ENCODE measurements at places on chromosomes 3 and 15.

GRCh38 chr15:33756961-33757360 lies 211.3 kb upstream of the CHRM5 start:
- no peak for DNase-seq

DNA sequence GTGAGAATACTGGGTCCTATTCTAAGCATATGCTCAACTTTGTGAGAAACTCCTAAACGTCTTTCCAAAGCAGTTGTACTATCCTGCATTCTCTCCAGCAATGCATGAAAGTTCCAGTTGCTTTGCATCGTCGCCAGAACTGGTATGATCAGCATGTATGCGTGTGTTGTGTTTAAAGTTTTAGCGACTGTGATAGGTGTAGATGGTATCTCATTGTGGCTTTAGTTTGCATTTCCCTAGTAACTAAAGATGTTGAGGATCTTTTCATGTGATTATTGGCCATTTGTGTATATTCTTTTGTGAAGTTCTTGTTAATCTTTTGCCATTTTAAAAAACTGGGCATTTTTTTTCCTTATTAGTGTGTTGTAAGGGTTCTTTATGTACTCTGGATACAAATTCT lies 115.1 kb downstream of the SPATA16 start:
- no peak for DNase-seq

DNA sequence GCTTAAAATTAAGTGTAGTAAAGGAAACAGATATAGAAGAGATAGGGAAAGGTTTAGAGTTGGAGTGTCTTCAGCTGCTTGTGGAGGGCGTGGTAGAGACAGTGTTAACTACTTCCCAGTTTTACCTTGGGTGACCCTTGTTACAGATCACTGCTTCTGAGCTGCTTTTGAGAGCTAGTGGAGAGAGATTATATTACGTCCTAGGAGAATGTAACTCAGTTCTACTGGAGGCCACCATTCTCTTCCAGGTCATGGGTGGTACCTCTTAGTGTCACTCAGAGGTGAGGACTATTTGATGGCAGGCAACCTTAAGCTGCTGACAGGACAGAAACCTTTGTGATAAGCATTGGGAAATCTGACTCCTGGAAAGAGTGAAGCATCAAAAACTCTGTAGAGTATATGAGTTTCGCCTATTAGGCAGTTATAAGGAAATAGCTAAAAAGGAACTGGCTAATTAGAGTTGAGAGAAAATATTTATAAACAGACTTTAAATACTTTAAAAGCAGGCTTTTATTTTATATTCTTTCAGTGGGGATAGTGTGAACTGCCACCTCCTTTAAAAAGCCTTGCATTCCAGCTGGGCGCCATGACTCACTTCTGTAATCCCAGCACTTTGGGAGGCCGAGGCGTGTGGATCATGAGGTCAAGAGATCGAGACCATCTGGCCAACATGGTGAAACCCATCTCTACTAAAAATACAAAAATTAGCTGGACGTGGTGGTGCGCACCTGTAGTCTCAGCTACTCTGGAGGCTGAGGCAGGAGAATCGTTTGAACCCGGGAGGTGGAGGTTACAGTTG lies 106.5 kb downstream of the ZNF609 start:
- no peak for DNase-seq

GRCh38 chr15:34941831-34942230 lies 27.7 kb downstream of the AQR start:
- DNase-seq: no peak

- no peak for DNase-seq
Measured at GRCh38 chr15:22855791-22856190, 17.3 kb downstream of the NIPA2 start.

DNA sequence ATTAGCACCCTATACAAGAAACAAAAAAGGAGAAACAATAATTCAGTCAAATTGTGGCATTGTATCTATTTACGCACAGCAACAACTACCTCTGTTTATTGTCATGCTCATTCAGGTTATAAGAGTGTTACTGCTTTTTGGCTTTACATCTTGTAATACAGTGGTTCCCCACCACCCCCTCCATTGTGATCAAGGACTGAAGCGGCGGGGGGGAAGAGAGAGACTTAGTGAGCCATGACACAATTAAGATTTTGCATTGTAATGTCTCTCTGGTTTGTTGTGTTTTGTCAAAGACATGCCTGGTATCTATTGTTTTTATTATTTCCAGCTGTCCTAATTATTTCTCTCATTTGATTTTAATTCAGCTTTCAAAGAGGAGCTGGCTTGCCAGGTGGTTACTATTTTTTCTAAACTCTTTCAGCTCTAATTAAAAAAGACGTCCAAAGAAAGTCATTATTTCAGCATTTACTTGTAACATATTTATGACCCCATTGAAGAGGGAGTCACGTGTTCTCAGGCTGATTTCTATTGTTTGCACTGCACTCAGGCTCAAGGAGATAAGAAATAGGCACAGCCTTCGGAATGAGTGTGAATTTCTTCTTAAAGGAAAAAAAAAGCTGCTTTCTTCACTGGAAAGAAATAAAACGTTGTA lies 234.4 kb upstream of the TBL1XR1 start:
- DNase-seq: no peak

DNA sequence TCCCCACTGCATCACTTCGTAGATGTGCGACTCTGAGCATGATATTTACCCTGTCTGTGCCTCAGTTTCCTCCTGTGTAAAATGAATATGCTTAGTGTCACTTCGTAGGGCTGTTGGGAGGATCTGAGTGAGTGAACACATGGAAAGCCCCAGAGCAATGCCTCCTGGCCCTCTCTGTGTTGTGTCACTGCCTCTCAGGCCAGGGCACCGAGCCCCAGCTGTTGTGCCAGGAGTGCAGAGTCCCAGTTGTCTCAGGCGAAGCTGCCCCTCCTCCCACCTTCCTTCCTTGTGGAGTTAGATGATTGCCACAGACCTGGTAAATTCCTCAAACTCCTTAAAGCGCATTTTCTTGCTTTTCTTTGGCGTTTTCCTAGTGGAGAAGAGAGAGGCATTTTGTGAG lies 26.2 kb downstream of the EFCAB12 start:
- DNase-seq: no peak

DNA sequence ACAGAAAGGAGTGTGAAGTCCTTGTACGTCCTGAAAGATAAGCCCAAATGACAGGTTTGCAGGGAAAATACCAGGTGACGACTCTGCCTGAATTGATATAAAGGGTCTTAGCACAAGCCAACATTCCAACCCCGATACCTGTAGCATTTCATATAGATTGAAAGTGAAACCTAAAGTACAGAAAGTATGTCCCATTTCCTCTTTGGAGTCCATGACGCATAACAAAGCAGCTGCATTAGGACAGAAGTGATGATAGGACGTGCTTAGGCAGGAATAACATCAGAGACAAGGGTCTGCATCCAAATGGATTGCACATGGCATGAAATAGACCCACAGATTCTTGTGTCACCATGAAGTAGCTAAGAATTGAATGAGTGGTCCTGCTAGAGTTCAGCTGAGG lies 187.0 kb upstream of the ROBO1 start:
- DNase-seq: no peak

GRCh38 chr3:98565843-98566242 lies 27.6 kb downstream of the CPOX start:
- no peak for DNase-seq

- no peak for DNase-seq
Measured at GRCh38 chr3:144770915-144771351, 799.3 kb downstream of the DIPK2A start.

DNA sequence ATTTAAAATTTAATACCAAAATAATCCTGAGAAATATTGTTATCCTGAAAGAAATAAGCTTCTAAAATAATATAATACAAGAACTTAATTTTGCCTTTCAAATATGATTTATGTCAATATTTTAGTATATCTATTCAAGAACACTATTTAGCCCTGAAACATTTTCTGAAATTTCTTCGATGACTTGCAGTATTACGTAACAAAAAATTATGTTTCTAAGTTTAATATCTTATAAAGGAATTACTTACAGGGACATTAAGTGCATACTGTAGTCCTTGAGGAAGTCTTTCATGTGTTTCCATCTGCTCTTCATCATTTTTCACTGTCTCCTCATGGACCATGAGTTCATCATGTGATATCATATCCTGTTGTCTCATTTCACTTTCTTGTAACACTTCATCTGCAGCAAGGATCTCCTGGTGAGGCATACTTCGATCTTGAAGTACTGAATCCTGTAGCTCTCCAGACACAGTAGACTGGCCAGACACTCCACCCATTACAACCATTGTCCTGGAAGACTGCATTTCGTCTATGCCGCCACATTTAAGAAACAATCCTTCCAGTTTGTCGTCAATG lies 62.0 kb downstream of the ZNF148 start:
- DNase-seq: no peak

GRCh38 chr3:60085649-60086048 lies 1035.8 kb upstream of the CFAP20DC start:
- no peak for DNase-seq

GRCh38 chr3:117079997-117080396 lies 370.4 kb downstream of the TUSC7 start:
- DNase-seq: no peak

DNA sequence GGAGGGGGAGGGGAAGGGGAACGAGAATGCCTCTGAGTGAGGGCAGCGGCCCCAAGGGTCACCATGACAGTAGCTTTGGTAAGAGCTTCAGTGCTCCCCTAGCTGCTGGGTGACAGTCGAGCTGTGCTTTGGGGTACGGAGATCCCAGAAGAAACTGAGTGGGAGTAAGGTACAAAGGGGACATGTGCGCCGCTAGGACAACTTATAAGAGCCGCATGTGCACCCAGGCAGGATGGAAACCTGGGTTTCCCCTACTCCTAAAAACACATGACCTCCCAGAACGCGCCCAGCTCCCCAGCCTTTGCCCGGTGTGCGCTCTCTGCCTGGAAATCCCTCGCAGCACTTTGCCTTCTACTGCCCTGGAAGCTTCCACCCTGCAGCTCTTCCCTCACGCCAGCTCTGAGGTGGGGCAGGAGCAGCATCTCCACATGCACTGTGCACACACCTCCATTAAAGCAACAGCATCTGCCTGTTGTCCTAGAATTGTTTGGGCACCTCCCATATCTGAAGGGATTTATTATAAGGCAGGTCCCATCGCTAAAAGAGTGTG lies 232.2 kb downstream of the ADAMTS17 start:
- no peak for DNase-seq

- DNase-seq: no peak
Measured at GRCh38 chr3:183878071-183878470, 6.6 kb downstream of the PARL start.

- no peak for DNase-seq
Measured at GRCh38 chr3:111733856-111734255, 125.2 kb upstream of the PHLDB2 start.

DNA sequence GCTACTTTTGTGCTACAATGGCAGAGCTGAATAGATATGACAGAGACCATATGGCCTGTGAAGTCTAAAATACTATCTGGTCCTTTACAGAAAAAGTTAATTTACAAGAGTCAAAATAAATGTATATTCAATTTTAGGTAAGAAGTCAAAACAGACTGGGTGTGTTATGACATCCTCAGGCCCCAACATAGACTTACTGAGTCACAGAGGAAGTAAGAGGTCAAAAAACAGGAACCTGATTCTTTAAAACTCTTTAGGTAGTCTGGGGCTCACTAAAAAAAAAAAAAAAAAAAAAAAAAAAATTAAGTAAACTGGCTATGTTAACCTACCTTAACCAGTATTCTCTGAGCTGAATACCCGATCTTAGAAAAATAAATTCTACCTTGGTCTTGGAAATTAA lies 13.1 kb downstream of the DNAAF4 start:
- no peak for DNase-seq

DNA sequence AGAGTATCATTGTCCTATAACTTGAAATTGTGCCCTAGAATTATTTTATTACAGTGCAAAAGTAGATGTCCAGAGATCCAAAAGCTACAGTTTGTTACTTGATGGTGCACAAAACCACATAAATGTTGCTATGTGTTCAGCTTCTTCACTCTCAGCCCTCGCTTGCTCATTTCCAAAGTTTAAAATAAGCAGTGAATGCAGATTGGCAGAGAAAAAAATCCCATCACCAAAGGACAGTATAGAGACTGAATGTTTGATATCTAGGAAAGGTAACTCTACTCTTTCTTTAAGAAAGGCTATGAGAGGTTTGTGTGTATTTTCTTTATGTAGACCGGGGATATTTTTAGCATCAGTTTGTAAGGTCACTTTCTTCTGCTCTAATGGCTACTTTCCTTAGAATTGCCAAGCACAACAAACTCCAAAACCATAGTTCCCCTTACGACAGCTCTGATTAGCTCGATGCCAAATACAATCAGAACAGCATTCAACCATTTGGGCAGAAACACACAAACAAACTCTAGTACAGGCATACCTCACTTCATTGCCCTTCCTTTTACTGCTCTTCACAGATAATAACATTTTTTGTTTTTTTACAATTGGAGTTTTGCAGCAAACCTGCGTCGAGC lies 164.1 kb upstream of the CCDC54 start:
- DNase-seq: no peak

DNA sequence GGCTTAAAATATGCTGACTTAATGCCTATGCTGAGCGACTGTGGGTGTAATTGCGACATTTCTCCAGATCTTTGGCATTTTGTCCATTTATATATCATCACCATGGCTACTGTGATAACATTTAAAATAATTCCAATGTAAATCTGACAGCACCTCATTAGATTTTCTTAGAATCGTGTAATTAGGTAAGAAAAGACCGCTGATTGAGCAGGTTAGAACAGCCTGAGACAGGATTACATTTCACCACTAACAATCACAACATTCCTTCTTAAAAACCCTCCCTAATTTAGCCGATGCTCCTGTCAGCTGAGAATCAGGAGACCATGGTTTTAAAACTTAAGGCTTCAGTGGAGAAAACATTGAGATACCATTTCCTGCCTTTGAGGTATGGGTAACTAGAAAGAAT lies 455.3 kb upstream of the PDZRN3 start:
- DNase-seq: no peak

DNA sequence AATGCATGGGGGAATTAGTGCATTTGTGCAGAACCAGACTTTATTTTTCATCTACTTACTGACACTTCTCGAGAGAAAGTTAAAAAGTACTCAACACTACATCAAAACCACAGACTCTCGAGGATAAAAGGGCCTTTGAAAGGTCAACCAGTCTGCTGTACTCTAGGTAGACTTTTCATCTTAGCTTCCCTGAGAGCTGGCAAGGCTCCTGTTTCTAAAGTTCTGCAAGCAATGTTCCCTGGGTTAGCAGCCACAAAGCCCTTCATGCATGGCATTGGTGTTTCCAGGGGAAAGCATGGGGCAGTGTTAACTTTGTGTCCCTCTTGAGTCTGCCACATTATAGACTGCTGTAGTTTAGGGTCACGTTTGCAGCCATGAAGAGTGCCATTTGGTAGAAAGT lies 106.4 kb upstream of the PFN2 start:
- no peak for DNase-seq

DNA sequence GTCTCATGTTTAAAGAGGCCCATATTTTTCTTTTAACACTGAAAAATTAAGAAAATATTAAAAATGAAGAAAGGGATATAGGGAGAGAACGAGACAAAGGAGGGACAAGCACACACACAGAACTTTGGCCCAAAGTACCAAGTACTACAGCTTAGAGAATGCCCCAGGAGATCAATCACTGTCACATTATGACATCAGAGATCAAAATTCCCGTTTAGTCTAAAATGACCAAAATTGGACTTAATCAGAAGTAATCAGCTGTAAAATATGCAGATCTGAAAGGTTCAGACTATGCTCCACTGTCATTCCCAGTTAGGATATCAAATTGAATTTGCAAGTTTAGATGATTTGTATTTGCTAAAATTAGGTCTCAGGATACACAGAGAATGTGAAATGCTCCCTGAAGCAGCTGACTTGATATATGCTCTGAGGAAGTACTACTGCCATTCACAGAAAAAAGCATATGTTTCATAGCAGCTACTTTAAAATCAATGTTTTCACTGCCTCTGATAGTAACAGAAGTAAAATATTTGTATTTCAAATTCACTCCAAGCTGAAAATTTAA lies 123.0 kb downstream of the PEAK1 start:
- no peak for DNase-seq

GRCh38 chr3:97940034-97940433 lies 32.2 kb downstream of the RIOX2 start:
- no peak for DNase-seq

All from activated T-helper 1 cell treated with anti-CD3 and anti-CD28 coated beads, Interleukin-2, amount 50 U/mL, for 16 hours (primary cell).